ENCODE measurements at places on chromosomes 1 and 21. TPM values are rescaled to one million over a fixed set of nuclear protein-coding genes. Genes with fewer than 3 reads are reported as not detected.

CHIT1 gene
- not detected for total RNA-seq

TMEM82 gene
- total RNA-seq: not detected

KCNA3 gene
- total RNA-seq: 3.5 TPM

BNIPL gene
- under 0.01 TPM for total RNA-seq

SPRR1B gene
- total RNA-seq: not detected

TARDBP gene
- total RNA-seq: 126 TPM

LIPI gene
- not detected for total RNA-seq

AK2 gene
- 87.5 TPM for total RNA-seq

EFHD2 gene
- 48.8 TPM for total RNA-seq

ASTN1 gene
- under 0.01 TPM for total RNA-seq

PGBD5 gene
- 1.7 TPM for total RNA-seq

VAV3 gene
- under 0.01 TPM for total RNA-seq

PLA2G2F gene
- total RNA-seq: not detected

LORICRIN gene
- total RNA-seq: not detected

NUP210L gene
- total RNA-seq: 0.15 TPM

S100A1 gene
- total RNA-seq: 0.17 TPM

PRDM2 gene
- 10.3 TPM for total RNA-seq

ADAMTSL4 gene
- 21.5 TPM for total RNA-seq

AKR7A3 gene
- total RNA-seq: 1.2 TPM

C1orf53 gene
- total RNA-seq: 2.2 TPM

PLEKHN1 gene
- total RNA-seq: 0.33 TPM

NEK2 gene
- total RNA-seq: 1.5 TPM

LINGO4 gene
- total RNA-seq: not detected

NTRK1 gene
- total RNA-seq: not detected

TUT4 gene
- total RNA-seq: 35.6 TPM

ATP6V1G3 gene
- not detected for total RNA-seq

LCE6A gene
- not detected for total RNA-seq

TCHH gene
- not detected for total RNA-seq

SPRR2A gene
- not detected for total RNA-seq

EFCAB7 gene
- total RNA-seq: 10.3 TPM

PODN gene
- total RNA-seq: 87.5 TPM

C4BPA gene
- total RNA-seq: not detected

DCDC2B gene
- not detected for total RNA-seq

MATN1 gene
- total RNA-seq: 0.33 TPM

TFF1 gene
- not detected for total RNA-seq

OR6N1 gene
- not detected for total RNA-seq

VSIG8 gene
- total RNA-seq: 0.17 TPM

PDZK1IP1 gene
- not detected for total RNA-seq

TMPRSS3 gene
- total RNA-seq: not detected

GBP6 gene
- total RNA-seq: 0.15 TPM

PRAMEF17 gene
- total RNA-seq: not detected

AMY1C gene
- not detected for total RNA-seq

CFHR1 gene
- total RNA-seq: not detected

MOV10 gene
- 66.3 TPM for total RNA-seq

INKA2 gene
- total RNA-seq: 2.6 TPM

OR2M3 gene
- total RNA-seq: not detected
